ENCODE measurements at places on chromosomes 1 and 21. TPM values are rescaled to one million over a fixed set of nuclear protein-coding genes. Genes with fewer than 3 reads are reported as not detected.

The IFI44 gene
- 11.8 TPM for total RNA-seq

- peak; percentile 6 for DNase-seq
- no peaks in the 10 kb centered on the region for H3K27me3 ChIP-seq
- no peaks in the 10 kb centered on the region for H3K36me3 ChIP-seq
Measured at GRCh38 chr1:153663211-153663610, 4.7 kb downstream of the SNAPIN start.

The FAM151A gene
- not detected for total RNA-seq

The NMNAT2 gene
- 0.58 TPM for total RNA-seq

The SPATA45 gene
- not detected for total RNA-seq

DNA sequence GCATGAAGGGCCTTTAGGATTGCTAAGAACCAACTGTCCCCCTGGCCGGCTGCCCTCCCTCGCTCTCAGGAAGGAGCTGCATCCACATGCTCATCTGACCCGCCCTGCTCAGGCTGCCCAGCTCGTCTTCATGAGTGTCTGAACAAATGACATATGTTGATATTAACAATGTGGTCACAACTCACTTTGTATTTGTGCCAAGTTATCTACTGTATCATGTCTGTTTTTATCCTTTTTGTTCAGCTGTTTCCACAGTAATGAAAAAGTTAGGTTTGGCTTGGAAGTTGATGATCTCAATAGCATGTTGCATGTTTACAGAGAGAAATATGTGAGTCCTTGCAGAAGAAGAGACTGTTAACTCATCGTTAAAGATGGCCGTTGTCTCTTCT lies 75.1 kb downstream of the PHTF1 start:
- H3K4me3 ChIP-seq: no peak overlapping the region
- peaks cover 3% of the 10 kb centered on the region for H3K4me1 ChIP-seq
- peak; percentile 77 for DNase-seq
- H3K27ac ChIP-seq: peak overlapping the region; percentile 74
- H3K36me3 ChIP-seq: no peaks in the 10 kb centered on the region

The NES gene
- total RNA-seq: 28.6 TPM

DNA sequence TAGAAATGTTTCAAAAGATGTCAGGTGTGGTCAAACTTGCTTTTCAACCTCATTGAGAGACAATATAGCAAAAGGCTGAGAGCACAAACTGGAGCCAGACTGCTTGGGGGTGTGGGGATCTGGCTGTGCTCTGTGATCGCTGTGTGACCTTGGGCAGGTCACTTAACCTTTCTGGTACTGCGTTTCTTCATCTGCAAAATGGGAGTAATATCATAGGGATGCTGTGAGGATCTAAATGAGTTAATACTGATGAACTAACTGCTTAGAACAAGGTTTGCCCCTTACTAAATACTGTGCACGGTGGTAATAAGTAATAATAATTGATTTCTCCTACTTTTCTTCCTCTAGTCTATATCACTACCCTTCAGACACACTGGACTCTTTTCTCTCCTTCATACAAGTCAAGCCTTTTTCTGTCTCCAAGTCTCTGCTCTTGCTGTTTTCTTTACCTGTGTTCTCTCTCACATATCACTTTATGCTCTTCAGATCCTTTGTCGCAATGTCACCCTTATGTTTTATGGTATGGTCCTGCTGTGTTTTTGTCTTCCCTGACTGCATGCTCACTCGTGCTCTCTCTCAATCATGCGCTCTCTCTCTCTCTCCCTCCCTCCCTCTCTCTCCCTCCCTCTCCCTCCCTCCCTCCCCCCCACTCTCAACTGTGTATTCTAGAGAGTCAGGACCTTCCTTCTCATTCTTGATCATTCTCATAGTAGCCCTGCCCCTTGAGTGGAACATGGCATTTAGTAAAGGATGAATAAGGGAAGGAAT lies 3.3 kb downstream of the MGST3 start:
- no peaks in the 10 kb centered on the region for H3K36me3 ChIP-seq
- DNase-seq: no peak
- H3K4me1 ChIP-seq: peaks cover 15% of the 10 kb centered on the region
- H3K27ac ChIP-seq: no peak overlapping the region

DNA sequence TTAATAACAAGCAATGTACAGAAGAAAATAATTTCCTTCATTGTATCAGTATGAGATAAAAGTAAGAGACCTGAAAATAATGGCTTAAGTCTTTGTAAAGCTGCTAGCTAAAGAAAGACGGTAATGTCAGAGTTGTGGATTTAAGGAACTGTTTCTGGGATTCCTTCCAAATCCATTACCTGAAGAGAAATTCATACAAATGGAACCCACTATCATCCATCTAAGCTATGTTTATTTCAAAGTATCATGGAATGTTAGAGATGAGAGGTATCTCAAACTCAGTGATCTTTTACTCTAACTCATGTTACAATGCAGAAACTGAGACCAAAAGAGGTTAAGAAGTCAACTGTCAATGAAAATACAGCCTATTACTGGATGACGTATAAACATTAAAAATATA lies 197.7 kb downstream of the DENND1B start:
- H3K27me3 ChIP-seq: no peaks in the 10 kb centered on the region
- H3K27ac ChIP-seq: no peak overlapping the region
- no peak overlapping the region for H3K4me3 ChIP-seq
- no peaks in the 10 kb centered on the region for H3K4me1 ChIP-seq

GRCh38 chr1:25792115-25792514 lies 7.9 kb upstream of the SELENON start:
- H3K4me1 ChIP-seq: no peaks in the 10 kb centered on the region
- no peak overlapping the region for H3K4me3 ChIP-seq
- H3K27me3 ChIP-seq: no peaks in the 10 kb centered on the region
- no peaks in the 10 kb centered on the region for H3K36me3 ChIP-seq
- DNase-seq: no peak

- peak overlapping the region; percentile 74 for H3K27ac ChIP-seq
- H3K27me3 ChIP-seq: no peaks in the 10 kb centered on the region
- no peaks in the 10 kb centered on the region for H3K36me3 ChIP-seq
- no peak for DNase-seq
- H3K4me3 ChIP-seq: peak overlapping the region; percentile 4
Measured at GRCh38 chr1:150972417-150972940, 2.2 kb downstream of the CERS2 start.

The TMPRSS15 gene
- not detected for total RNA-seq

GRCh38 chr1:9826616-9827015 lies 2.9 kb upstream of the CLSTN1 start:
- no peak overlapping the region for H3K27ac ChIP-seq
- no peak overlapping the region for H3K4me3 ChIP-seq
- no peaks in the 10 kb centered on the region for H3K4me1 ChIP-seq
- H3K36me3 ChIP-seq: no peaks in the 10 kb centered on the region
- no peak for DNase-seq
- H3K27me3 ChIP-seq: no peaks in the 10 kb centered on the region

The FAM72B gene
- 0.94 TPM for total RNA-seq

The NPL gene
- 4.3 TPM for total RNA-seq

GRCh38 chr1:59947047-59947938 lies 20.7 kb upstream of the CYP2J2 start:
- H3K36me3 ChIP-seq: no peaks in the 10 kb centered on the region
- no peaks in the 10 kb centered on the region for H3K4me1 ChIP-seq
- H3K27me3 ChIP-seq: no peaks in the 10 kb centered on the region

- DNase-seq: peak; percentile 92
- peaks cover 12% of the 10 kb centered on the region for H3K4me1 ChIP-seq
- peak overlapping the region; percentile 27 for H3K27ac ChIP-seq
- H3K36me3 ChIP-seq: no peaks in the 10 kb centered on the region
- H3K4me3 ChIP-seq: no peak overlapping the region
Measured at GRCh38 chr1:205438213-205439158, 16.6 kb upstream of the LEMD1 start.

DNA sequence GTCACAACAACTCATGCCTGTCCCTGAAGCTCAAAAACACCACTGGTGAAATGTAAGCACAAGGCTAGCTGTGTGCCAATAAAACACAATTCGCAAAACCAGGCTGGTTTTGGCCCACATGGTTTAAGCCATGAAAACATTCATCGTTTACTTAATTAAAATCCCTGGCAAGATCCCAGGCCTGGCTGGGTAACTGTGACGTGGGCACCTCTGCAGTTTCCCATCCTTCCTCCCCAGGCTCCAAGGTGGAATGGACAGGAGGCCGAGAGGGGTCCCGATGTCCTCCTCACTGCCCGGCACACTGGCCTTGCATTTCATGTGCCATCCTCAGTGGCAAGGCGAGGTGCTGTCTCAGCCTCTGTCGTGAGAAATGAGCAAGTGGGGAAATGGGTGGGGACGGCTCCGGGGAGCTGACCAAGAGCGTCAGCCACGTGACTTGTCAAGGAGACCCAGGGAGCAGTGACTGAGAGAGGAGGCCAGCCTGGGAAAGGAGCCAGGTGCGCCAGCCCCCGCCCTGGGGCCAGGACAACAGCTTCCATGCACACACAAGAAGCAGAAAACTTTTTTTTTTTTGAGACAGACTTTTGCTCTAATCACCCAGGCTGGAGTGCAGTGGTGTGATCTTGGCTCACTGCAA lies 153.1 kb upstream of the RAB4A start:
- no peak overlapping the region for H3K27ac ChIP-seq
- no peaks in the 10 kb centered on the region for H3K36me3 ChIP-seq
- peak; percentile 81 for DNase-seq
- H3K27me3 ChIP-seq: no peaks in the 10 kb centered on the region
- peaks cover 6% of the 10 kb centered on the region for H3K4me1 ChIP-seq

DNA sequence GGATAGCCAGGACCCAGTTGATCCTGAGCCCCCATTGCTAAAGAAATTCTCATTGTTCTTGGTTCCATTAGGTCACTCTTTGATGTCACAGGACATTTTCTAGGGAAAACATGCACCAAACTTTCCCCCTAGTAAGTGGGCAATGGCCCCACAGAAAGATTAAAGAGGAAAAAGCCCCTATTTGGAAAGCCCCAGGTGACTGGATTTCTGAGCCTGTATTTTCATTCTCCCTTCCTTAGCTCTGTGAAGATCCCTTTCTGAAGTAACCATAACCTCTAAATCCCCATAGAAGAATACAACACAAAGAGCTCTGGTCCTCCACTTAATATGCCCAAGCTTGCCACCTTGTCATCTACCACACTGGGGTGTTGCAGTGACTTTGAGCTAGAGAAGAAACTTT lies 232.3 kb upstream of the FGGY start:
- H3K27me3 ChIP-seq: no peaks in the 10 kb centered on the region
- no peak overlapping the region for H3K27ac ChIP-seq
- no peak overlapping the region for H3K4me3 ChIP-seq
- no peaks in the 10 kb centered on the region for H3K36me3 ChIP-seq
- no peak for DNase-seq

The C1QTNF12 gene
- total RNA-seq: 1.5 TPM

DNA sequence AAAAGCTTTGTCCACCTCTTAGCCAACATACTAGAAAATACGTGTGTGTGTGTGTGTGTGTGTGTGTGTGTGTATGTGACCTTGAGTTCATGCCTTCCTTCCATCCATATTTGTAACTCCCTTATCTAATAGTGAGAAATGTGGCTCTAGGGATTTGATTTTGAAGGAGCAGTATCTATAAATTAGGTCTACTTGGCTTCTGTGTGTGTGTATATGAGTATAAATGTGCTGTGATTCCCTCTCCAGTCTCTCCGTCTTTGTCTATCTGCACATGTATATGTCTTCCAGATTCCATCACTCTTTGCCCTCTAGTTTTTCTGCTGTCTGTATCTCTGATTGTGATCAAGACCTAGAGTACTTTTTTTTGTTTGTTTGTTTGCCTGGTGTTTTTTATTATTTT lies 11.9 kb upstream of the NBL1 start:
- H3K4me1 ChIP-seq: peaks cover 2% of the 10 kb centered on the region
- no peaks in the 10 kb centered on the region for H3K36me3 ChIP-seq
- H3K27ac ChIP-seq: no peak overlapping the region
- DNase-seq: no peak
- H3K27me3 ChIP-seq: no peaks in the 10 kb centered on the region

The CLCNKA gene
- 2.1 TPM for total RNA-seq

The OVAAL gene
- total RNA-seq: not detected

- H3K27ac ChIP-seq: no peak overlapping the region
- H3K27me3 ChIP-seq: no peaks in the 10 kb centered on the region
- no peak overlapping the region for H3K4me3 ChIP-seq
- peaks cover 2% of the 10 kb centered on the region for H3K4me1 ChIP-seq
Measured at GRCh38 chr1:197453376-197454058, 185.5 kb downstream of the CRB1 start.

- no peak overlapping the region for H3K27ac ChIP-seq
- no peaks in the 10 kb centered on the region for H3K36me3 ChIP-seq
- no peak overlapping the region for H3K4me3 ChIP-seq
- no peaks in the 10 kb centered on the region for H3K27me3 ChIP-seq
- H3K4me1 ChIP-seq: no peaks in the 10 kb centered on the region
Measured at GRCh38 chr1:22231995-22232690, 89.2 kb upstream of the WNT4 start.

DNA sequence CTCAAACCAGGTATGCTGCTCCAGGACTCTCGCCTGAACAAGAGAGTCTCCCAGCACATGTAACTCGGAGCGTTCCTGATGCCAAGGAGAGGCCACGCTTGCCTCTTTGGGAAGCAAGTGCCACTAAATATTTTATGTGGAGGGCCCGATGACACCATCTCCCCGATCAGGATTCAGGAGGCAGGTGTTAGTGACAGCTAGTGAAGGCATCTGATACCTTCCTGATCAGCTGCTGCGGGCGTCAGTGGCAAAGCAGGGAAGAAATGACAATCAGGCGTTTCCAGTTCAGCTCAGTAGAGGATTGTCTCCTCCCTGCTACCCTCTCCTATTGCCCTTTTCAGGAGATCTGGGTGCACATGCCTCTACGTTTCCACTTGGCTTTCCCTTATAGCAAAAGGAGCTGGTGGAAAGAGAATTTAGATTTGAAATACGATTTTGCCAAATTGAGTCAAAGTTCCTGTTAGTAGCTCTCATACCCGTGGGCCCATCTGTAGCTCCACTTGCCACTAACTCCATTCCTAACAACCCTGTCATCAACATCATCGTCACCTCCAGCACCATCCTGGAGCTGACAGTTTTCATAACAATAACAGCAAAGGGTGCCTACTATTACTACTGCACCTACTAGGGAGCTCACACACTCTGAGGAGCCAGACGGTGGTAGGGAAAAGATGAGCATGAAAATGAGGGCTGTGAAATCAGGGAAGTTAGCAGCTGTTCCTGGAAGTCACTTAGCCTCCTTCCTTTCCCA lies 21.6 kb downstream of the PLXNA2 start:
- H3K36me3 ChIP-seq: no peaks in the 10 kb centered on the region
- no peak for DNase-seq
- H3K27ac ChIP-seq: no peak overlapping the region
- H3K4me1 ChIP-seq: peaks cover 48% of the 10 kb centered on the region
